ENCODE measurements at places on chromosomes 11 and 22.

DNA sequence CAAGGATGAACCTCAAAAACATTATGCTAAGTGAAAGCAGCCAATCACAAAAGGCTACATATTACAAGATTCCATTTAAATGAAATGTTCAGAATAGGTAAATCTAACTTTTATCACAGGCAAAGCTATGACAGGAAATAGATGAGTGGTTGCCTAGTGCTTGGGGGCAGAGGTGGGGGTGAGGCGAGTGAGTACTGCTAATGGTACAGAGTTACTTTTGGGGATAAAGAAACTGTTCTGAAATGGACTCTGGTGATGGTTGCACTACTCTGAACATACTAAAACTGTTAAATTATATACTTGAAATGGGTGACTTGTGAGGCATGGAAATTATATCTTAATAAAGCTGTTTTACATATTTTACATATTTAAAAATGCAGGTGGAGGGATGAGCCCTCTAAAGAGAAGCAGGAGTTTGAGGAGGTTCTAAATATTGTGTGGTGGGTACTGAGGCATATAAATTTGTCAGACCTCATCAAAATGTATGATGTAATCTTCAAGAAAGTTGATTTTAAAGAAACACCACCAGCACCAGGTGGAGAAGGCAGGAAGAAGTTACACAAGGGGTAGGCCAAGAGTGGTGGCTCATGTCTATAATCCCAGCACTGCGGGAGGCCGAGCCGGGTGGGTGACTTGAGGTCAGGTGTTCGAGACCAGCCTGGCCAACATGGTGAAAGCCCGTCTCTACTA lies 3.6 kb downstream of the SLC43A1 start:
- DNase-seq, result no peak

- peak; percentile 51 for DNase-seq
These were observed 80.8 kb downstream of the ZC3H12C start for GRCh38 chr11:110173811-110174644.

- DNase-seq, result no peak
These were observed 25.5 kb downstream of the MYEOV start for GRCh38 chr11:69319255-69320106.

DNA sequence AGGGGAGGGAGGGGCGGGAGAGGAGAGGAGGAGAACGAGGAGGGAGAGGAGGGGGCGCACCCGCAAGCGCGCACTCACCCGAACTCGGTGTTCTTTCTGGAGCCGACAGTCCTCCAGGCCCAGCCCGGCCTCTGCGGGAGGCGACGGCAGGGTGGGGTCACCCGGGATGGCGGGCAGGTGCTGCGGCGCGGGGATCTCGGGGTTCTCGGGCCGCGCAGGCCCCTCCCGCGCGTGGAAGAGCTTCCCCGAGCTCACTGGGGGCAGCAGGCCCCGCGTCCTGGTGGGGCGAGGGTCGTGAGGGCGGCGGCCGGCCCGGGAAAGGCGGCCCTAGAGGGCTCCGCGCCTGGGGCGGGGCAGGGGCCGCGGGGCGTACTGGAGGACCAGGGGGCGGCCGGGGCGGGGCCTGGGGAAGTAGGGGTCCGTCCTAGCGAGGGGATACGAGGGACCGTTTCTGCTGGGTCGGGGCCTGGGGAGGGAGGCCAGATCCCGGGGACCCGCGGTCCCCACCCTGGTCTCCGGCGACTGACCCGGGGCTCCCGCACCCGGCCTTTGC lies 5.2 kb downstream of the LMNTD2 start:
- DNase-seq, result no peak

- no peak for DNase-seq
These were observed 7.1 kb downstream of the INPPL1 start for GRCh38 chr11:72231396-72232259.

DNA sequence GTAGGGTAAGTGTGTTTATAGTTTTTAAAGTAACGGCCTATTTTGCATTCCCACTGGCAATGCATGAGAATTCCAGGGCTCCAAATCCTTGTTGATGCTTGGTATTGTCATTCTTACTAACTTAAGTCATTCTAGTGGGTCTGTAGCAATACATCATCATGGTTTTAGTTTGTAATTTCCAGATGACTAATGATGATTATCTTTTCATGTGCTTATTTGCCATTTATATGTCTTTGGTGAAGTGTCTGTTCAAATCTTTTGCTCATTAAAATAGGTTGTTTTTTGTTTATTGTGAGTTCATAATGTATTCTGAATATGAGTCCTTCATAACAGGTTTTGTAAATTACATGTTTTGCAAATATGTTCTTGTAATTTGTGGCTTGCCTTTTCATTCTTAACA lies 31.2 kb downstream of the MTMR3 start:
- no peak for DNase-seq

DNA sequence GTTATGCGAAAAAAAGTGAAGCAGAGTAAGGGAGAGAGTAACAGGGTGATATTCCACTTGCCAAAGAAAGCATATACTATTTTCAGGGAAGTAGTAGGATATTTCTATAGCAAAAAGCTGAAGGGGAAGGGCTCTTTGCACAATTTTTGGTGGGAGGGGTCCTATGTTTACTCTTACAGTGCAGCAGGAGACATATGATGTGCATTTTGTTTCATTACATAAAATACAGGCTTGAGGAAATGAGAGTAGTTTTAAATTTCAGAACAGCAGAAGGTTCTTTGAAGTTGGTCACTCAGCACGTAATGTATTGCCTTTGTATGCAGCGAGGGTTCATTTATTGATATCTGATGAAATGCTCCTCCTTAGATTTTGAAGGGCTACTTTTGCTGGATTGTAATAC lies 3.1 kb upstream of the PIK3IP1 start:
- no peak for DNase-seq

- no peak for DNase-seq
These were observed 583 bp downstream of the FGF4 start for GRCh38 chr11:69774354-69775162.
